Activated naive CD8-positive, alpha-beta T cell treated with anti-CD3 and anti-CD28 coated beads, Interleukin-2, amount 50 U/mL, for 24 hours (primary cell): ENCODE measurements at places on chromosomes 4 and X.

GRCh38 chr4:184166736-184167135 is 50.9 kb downstream of the ENPP6 start:
- DNase-seq = no peak

DNA sequence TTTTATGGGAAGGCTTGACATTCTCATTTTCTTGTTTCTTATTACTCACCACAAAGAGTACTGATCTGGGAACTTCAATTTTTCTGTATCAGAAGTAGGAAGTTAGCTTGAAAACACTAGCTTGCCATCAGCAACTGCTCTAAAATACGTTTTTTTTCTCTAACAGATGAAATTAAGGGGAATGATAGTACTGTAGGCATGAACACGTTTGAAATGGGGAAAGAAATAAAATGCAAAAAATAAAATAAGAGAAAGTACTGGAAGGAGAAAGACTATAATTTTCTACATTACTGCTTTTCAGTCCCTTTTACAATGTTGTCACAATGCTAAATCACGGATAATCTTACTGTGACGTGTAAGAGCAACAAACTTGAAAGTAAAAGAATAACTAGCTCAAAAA is 1.5 kb downstream of the RADX start:
- DNase-seq = no peak

DNA sequence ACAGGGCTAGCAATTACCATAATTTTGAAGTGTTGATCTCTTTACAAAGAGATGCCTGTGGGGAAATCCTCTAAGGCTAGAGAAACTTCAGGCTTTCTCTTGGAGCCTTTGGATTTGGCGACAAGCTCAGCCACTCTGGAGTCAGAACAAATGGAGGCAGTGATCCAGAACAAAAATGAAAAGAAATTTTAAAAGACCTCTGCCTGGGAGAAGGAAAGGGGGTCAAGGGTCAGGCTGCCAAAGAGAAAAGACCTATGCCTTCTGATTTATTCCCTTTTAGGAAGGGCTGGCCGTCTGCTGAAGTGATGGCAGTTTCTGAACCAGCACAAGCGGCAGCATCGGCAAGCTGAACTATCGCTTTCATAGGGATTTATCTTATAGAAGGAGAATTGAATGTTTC is 140.8 kb upstream of the SFRP2 start:
- DNase-seq = no peak

DNA sequence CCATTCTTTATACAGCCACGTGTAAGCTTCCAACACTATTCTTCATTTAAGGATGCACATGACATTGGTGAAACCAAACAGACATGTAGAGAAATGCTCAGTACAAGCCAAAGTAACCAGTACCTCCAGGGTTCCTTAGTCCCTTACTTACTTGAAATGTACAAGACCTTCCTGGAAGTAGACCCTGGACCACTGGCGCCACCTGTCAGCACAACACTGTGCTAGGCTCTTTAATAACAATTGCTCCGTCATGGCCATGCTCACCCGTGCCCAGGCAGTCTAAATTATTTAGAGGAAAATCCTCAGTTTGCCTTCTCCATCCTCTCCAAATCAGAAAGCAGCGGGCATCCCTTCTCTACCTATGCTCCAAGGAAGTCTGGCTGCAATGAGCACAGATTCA is 52.7 kb downstream of the ADGRA3 start:
- peak; percentile 28 for DNase-seq

GRCh38 chr4:8368998-8369397 is 71.5 kb downstream of the ACOX3 start:
- DNase-seq = no peak

GRCh38 chr4:8267077-8267476 is 2.5 kb upstream of the HTRA3 start:
- DNase-seq = peak; percentile 50

DNA sequence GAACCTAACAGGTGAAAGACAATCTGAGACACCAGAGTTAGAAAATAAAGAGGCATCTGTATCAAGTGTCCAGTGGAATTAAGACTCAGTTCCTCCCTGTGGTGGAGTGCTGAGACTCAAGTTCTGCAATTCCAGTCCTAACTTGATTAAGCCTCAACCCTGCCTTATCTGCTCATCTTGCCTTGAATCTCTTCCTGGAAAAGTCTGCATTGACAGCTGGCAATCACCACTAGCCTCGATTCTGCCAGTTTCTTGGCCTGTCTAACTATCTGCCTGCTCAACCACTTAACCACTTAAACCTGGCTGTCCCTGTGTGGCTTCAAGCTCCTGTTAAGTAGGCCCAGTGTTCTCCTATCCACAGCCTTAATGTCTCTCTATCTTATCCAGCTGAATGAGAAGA is 22.4 kb upstream of the NEIL3 start:
- DNase-seq = no peak

GRCh38 chr4:77201343-77201742 is 44.3 kb downstream of the CCNG2 start:
- DNase-seq = no peak

DNA sequence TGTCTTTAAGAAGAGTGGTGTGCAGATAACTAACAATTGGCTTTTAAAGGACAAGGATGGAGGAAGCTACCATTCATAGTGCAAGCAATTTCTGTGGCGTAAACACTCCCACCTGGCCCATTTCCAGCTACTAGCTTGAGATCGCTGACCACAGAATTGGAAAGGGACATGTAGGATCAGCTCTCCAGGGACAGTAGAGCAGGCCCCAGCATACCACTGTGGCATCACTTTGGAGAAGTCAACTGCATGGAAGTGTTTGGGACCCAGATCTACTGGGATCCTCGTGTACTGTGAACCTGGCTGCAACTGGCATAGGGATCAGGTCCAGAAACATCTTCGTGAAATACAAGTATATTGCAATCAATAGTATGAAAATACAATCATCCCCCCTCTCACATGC is 515.0 kb downstream of the INPP4B start:
- DNase-seq = no peak

GRCh38 chrX:117274965-117275364 is 812.2 kb upstream of the CT83 start:
- DNase-seq = no peak

DNA sequence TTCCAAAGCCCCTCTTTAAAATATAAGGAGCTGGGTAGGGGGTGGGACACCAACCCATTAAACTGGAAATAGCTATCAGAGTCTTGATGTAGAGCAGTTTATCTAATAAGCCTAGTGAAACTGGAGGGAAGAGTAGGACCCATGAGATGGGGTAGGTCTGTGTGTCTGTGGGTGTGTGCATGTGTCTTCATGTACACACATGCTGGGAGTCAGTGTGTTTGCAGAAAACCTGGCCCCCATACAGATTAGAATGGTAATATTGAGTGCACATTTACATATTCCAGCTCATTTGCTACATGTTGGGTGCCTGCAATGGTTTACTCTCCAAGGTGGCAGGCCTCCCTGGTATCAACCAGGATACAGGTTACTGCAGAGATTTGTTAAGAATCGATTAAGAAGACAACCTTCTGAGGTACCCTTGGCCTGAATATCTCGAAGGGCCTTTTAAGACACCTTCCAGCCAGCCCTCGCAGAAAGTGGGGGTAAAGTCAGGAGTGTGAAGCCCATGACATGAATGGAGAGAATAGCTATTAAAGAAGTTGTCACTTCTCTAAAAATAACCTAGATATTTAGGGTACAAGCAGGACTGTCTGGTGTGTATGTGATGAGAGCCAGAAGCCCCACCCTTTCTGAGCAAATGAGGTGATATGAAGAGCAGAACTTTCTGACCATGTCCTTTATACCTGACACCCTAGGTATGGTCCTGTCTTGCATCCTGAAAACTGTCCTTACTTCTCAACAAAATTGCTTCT is 75.7 kb upstream of the TEX13D start:
- no peak for DNase-seq

- no peak for DNase-seq
These were observed 41.9 kb upstream of the PRDM8 start for GRCh38 chr4:80155316-80155982.

DNA sequence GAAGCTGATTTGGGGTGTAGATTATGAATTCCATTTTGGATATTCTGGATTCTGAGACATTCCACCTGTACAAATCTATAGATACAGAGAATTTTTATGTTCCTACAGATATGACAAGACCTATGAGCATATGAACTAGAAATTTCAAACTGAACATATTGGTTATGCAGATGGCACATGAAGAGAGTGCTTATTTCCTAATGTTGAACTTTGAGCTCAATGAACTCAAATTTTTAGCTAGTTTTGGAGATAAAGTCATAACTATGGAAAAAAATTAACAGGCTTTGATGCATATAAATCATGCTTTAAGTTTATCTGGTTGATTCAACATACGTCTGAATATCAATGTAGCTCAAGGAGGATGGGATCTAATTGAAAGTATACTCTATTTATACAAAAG is 8.9 kb downstream of the CHIC2 start:
- no peak for DNase-seq

DNA sequence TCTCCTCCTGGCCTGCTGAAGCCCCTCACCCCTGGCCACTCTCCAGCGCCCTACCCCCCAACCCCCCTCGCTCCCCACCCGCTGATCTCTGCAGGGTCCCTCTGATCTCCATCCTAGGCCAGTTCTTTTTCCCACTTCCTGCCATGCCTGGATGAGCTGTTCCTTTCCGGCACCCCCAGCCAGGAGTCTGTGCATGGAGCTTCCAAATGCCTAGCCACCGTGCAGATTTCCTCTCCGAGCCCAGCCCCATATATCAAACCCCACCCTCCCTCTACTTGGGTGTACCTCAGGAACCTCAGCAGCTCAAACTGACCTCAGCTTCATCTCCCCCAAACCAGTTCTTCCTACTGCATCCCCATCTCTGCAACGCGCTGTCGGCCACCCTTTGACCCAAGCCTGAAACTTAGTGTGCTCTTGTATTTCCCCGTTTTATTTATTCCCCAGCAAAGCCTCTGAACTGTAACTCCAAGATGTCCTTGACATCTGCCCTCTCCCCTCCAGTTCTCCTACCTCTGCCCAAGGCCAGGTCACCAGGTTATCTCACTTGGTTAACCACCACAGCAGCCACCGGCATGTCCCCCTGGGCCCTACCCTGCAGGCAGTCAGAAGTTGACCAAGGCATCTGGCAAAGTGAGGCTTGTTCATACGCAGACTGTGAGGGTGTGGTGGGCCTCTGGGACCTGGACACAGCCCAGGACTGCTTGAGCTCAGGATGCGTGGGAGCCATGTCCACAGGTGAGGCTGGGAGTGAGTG is 194.9 kb upstream of the PSAPL1 start:
- no peak for DNase-seq

- no peak for DNase-seq
These were observed 47.8 kb downstream of the CLCN3 start for GRCh38 chr4:169668069-169668721.
